Activated naive CD4-positive, alpha-beta T cell treated with anti-CD3 and anti-CD28 coated beads for 36 hours (primary cell): ENCODE measurements at places on chromosomes 1 and 21.
A peak's percentile ranks its signal among the peaks of the same experiment; 100 is the strongest.

DNA sequence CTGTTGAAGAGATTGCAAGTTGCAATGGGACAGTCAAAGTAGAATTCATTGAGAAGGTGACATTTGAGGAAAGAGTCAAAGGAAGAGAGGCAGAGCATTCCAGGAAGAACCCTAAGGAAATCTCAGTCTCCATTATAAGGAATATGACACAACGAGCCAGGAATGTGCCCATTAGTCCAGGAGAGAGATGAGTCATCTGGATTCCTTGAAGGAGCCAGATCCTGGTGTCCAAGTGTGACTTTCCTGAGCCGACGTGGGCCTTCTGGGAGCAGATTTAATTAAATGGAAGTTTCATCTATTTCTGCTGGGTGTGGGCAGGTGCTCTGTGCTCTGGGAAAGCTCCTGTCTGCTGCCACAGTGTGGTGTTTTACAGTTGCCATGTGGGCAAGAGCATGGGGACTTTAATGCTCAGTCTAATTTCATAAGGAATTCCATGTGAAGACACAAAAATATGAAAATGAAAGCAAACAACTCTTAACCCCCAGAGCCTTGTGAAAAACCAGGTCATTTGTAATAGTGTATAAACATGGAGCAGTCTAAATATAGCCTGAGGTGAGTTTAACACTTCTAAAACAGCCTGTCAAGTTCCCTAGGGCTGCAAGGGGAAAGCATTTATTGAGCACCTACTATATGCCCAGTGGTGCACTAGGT, 111.4 kb upstream of the ARTN start:
- DNase-seq = no peak

- no peak for DNase-seq
These were observed 62.5 kb downstream of the TAS1R2 start for GRCh38 chr1:18796950-18797349.

- no peak for DNase-seq
These were observed 77.4 kb downstream of the APP start for GRCh38 chr21:26093122-26093521.

DNA sequence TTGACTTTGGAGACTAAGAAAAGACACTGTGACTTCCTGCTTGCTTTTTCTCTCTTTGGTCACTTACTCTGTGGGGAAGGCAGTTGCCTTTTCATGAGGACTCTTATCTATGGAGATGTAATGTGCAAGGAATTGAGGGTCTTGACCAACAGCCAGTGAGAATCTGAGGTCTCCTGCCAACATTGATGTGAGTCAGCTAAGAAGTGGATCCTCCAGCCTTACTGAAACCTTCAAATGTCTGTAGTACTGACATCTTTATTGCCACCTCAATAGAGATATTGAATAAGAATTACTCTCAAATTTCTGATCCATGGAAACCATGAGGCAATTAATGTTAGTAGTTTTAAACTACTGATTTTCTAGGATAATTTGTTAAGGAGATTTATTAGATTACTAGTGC, 598.4 kb downstream of the ADGRL2 start:
- DNase-seq = no peak

DNA sequence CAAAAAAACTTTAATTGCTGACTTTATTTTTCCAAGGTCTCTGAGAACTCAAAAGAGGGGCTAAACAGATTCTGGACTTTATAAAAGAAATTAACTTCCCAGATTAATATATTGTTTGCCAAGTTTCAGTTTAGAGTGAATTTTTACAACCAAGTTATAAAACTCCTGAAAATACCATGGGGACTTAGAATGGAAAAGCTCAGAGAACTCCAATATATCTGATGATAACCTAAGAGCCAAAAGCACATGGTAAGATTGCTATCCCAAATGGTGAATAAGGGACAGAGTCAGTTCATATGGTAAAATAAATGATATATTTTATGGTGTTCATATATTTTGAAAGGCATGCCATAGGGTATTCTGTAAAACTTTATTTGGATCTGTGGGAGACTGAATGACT, 470.9 kb downstream of the TTLL7 start:
- DNase-seq = no peak

GRCh38 chr1:46522184-46522968, 29.1 kb downstream of the KNCN start:
- peak; percentile 59 for DNase-seq

DNA sequence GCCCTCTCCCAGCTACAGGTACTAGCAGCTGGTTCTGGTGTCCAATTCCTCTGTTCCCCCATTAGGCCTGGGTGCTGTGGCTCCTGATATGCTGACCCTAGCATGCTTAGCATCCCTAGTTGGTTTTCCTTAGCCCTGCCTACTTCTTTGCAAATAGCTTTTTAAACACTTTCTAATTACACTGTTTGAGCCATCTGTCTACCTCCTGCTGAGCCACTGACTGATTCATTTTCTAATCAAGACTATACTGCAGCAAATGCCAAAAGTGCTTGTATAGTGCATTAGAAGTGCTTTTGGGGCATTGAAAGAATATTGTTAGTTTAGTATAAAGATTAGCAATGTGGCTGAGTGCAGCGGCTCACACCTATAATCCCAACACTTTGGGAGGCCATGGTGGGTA, 36.3 kb downstream of the ERICH3 start:
- no peak for DNase-seq

DNA sequence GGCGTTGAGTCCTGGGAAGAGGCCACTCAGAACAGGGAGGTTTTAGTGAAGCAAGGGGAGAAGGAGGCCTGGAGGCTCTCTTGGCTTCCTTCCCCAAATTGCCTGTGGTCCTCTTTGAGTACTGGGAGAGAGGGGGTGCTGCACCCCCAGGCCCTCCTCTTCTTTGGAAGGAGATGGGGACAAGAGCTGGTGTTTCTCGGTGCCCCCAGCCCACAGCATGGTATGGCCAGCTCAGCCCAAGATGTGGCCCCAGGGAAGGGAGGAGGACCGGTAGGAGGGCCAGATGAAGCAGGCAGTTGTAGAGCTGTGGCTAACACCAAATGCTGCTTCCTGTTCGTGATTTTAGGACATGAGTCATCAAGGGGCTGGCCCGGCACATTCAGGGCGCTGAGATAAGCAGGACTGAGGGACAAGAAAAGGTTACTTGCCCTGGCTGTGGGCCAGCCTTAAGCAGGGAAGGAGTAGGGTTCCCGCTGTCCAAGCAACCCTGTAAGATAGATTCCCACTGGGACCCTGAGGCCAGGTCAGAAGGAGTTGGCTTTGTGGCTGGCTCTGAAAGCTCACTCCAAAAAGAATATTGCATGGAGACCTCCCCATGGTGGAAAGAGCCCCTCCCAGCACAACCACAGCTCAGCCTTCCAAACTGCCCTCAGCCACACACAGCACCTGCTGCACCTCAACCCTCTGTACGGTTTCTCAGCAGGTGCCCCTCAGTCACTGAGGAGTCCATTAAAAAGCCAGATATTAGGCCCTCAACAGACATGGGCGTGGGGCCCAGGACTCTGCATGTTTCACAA, 4.9 kb upstream of the TNFRSF1B start:
- peak; percentile 92 for DNase-seq

GRCh38 chr21:16815243-16815642, 697.6 kb upstream of the CXADR start:
- no peak for DNase-seq

- no peak for DNase-seq
These were observed 25.8 kb downstream of the KIAA0040 start for GRCh38 chr1:175166746-175167145.

DNA sequence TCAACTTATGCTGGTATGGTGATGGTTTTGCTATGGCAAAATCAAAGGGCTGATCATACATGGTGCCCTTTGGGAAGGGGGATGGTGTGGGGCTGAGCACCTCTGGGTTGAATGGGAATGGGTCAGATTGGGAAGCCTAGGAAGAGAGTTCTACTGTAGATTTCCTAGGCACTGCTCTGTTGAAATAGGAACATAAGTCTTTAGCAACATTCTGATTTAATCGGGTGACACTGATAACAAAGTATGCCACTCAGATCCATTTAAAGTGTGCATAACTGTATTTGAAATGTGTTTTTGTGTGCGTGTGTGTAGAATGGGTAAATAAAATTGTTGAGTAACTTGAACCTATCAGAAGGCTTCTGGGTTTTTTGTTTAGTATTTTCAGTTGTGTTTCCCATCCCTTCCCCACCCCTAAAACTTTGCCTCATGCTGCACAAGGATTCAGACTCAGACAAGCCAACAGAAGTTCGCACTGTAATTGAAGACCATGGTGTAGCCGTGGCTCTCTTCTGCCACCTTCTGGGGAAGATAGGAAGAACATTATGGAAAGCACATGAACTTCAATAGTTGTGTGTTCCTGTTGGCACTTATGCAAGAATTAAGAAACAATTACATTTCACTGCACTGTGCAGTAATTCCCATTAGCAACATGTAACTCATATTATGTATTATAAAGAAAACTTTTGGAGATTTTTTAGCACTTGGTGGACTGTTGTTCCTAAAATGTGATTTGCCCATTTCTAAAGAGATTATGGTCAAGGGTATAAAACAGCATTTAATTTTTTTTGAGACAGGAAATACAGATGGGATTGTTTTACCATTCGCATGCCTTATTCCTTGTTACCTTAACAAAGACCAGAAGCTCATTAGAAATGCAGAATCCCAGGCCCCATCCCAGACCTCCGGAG, 10.9 kb upstream of the C4BPB start:
- peak; percentile 82 for DNase-seq

- DNase-seq = no peak
These were observed 12.0 kb upstream of the ZNF362 start for GRCh38 chr1:33244143-33244808.

GRCh38 chr1:83531521-83532309, 467.2 kb downstream of the TTLL7 start:
- no peak for DNase-seq

DNA sequence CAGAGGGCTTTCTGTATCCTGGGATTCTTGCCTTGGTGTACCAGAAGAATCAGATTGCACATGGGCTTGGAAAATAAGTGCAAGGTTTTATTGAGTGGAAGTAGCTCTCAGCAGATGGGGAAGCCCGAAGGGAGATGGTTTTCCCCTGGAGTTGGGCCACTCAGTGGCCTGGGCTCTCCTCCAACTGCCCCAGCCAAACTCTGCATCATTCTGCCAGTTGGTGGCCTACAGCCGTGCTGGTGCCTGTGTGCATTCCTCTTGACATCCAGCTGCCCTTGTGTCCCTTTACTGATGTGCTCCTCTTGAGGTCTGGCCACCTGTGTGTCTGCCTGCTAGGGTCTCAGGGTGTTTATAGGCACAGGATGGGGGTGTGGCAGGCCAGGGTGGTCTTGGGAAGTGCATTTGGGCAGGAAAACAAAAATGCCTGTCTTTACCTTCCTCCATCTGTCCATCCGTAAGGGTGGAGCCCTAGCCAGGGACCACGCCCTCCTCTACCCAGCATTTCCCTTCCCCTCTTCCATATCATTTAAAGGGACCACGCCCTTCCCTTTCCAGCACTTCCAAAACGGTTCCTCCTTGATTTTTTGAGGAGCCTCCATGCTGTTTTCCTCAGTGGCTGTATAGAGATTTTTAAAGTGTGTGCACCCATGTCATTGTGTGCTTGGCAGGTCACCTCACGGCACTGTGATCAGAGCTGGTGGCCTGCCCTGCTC, 18.9 kb downstream of the SNAP47 start:
- DNase-seq = no peak

DNA sequence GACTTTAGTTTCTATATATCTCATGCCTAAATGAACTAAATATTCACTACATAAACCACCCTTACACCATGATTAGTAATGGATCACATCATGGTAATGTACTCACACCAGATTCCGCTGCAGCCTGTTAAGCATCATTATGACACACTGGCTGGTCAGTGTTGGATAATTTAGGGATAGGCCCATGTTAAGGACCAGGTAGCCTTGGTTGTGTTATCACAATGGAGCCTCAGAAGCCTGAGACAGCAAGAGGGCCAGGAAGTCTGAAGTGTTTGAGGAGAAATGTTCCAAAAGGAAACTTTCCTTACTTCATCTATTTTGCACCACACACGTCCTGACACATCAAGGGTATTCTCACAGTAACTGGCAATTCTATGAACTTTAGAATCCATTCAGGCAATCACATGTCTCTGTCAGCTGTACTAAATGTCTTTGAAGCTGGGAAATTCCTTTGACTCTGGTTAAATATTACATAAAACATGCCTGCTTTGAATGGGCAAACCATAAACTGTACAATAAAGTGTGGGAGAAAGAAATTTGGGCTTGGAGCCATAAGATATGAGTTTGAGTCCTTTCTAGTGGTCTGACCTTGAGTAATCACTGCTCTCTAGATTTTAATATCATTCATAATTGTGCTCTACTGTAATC, 105.3 kb upstream of the DPT start:
- no peak for DNase-seq

DNA sequence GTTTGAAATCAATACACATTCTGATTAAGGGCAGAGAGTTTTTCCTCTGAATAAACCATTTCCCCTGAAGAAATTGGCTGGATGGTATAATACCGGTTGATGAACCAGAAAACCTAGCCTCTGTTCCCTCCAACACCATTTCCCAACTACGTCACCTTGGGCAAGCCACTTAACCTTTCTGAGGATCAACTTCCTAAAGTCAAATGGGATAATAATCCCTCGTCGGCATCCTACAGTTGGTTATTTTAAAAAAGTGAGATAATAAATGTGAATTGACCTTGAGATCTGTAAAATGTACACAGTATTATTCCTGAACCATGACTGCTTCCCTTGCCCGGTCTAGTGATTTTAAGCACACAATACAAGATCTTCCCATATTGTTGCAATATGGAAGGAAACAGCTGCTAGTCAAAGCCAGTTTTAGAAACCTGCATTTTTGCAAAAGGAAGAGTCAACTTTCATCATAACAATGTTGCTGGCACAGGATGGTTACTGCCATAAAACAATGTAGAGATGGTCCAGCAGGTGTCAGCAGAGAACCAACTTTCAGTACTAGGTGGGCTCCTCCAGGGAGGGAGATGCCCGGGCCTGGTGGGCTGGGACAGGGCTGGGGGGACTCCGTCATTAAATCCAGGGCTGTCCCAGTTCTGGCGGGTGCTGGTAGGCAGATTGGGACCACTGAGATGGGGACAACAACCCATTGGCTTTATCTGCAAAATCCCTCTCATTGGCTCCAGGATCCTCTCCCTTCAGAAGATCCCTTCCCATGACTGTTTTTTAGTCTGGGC, 5.2 kb upstream of the HLX start:
- peak; percentile 43 for DNase-seq

DNA sequence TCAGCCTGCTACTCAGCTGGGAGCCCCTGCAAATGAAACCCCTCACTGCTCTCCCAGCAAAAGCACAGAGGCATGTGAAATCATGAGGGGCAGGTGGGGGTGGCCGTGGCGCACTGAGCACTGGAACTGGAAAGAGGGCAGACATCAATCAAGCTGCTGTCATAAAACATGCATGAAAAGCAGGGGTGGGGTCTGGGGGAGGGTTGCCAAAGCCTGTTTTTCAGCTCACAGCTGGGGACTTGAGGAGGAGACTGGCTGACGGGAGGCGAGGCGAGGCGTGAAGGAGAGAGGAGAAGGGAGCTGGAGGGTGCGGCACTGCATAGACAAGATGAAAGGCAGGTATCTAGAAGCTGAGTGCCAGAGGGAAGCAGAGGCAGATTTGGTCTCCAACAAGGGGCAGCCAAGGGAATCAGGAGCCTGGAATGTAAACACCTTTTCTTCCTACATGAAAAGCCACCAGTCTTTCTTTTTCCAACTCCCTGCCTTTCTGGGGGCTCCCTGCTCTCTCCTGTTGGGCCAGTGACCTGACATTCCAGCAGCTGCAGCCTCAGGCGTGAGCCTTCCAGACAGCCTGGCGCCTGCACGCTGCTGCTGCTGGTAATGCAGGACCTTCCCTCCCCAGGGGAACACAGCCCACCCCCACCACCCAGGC, 87.0 kb downstream of the NMNAT2 start:
- no peak for DNase-seq
